ENCODE measurements at places on chromosomes 1 and 21.

GRCh38 chr1:91846007-91846638 is 39.8 kb downstream of the TGFBR3 start:
- DNase-seq, result no peak

GRCh38 chr1:54224233-54224632 is 24.3 kb downstream of the MRPL37 start:
- no peak for DNase-seq

DNA sequence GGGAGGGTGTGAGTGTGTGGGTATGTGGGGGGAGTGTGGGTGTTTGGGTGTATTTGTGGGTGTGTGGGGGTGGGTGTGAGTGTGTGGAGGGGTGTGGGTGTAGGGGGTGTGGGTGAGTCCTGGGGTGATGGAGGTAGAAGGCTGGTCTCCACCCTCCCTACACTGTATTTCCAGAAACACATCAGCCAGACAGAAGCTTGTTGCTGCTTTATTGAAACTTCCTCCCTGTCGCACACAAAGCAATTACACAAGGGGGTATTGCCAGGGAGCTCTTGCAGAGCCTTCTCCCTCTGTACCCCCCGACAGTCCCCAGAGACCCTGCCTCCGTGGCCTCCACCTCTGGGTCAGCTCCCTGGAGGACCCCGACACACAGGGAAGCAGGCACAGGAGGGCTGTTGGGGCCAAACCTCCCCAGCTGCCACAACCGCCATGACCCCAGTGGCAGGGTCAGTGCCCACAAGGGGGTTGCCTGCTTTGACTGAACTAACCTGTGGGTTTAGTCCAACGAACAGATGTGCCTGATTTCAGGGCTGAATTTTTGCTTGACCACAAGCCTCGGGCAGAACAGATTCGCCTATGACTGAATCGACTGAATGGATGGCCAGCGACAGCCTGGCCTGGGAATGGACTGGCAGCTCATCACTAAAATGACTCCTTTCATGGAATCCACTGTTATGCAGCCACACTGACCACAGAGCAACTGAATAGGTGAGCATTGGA is 9.1 kb upstream of the MATN1 start:
- DNase-seq, result no peak

GRCh38 chr1:25106352-25106751 is 126.0 kb downstream of the SYF2 start:
- no peak for DNase-seq
